ENCODE measurements at places on chromosomes 5 and 9.

DNA sequence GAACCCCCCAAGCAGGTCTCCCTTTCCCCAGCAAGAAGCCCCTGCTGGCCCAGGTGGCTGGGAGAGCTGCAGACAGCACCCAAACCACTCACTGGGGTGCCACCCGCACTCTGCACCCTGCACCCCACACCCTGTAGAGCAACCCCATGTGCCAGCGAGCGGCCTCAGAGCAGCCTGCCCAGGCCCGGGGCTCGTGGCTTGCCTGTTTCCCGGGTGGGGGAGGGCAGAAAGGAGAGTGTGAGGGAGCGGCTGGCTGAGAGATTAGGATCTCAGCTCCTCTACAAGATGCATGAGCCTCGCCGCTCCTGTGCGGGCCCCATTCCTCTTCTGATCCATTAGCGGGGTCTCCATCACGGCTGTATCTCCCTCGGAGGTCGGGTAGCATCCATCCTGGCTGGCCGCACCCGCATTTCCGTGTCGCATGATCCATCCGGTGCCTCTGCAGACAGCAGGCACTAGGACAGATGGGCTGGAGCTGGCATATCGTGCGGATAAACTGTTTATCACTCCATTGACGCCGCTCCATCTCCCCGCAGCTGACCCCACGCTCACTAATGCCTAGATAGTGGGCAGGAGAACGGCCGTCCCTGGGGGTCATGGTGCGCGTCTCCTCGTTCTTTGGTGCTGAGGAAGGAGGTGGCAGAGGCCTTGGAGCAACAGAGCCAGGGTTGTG, 54.4 kb downstream of the MRPL36 start:
- DNase-seq, result no peak

DNA sequence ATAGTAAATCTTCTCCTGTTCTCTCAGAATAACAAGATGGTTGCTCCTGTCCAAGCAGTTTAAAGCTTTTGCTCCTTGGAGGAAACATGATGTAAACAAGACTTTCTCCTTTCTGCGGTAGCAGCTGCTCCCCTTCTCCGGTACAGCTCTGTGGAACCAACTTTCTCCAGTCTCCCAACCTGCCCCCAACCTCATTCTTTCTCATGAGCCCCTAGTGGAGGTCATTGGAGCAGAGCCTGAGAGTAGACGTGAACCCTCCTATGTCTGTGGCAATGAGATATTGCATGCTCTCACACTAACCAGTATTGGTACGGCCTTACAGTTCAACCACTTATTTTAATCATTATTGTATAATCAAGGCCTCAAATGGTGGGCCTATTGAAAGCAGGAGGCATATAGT, 483.8 kb upstream of the CDH10 start:
- no peak for DNase-seq

DNA sequence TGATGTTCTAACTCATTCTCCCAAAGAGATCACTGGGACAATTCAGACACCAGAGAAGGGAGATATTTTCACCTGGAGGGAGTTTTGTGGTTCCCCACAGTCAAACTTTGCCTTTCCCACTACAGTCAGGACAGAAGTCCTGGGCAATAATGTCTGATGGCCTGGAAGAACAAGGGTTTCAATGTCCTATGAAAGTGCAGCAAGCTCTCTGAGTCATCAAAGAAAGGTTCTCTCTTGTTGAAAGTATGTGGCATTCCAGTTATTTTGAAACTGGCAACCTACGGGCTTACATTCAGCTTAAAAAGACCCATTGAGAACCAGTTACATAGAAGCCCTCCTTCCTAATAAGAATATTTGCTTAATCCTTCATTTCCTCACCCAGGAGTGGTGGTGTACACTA, 103.9 kb downstream of the INSYN2B start:
- DNase-seq, result no peak

GRCh38 chr9:122213589-122214413, 15.0 kb downstream of the LHX6 start:
- peak; percentile 72 for DNase-seq

- no peak for DNase-seq
These were observed 57.4 kb downstream of the GOLPH3 start for GRCh38 chr5:32116574-32117313.

DNA sequence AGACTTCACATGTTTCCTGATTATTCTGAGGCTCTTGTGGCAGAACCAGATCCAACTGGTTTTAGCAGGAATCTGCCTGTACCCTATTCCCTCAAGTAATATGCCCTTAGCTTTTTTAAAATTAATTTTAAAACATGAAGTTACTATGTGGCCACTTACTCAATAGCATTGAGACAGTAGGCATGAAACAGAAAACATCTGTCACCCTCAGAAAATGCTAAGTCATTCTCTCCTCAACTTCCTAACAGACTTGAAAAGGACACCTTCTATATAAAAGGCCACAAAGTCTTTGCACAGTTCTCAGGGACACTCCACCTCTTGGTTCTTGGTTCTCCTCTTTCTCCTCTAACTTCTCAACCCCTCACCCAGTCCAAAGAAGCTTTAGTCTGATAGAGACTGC, 277.8 kb downstream of the RAB3C start:
- no peak for DNase-seq

- peak; percentile 47 for DNase-seq
These were observed 531.5 kb downstream of the CSNK1G3 start for GRCh38 chr5:124043456-124043855.

DNA sequence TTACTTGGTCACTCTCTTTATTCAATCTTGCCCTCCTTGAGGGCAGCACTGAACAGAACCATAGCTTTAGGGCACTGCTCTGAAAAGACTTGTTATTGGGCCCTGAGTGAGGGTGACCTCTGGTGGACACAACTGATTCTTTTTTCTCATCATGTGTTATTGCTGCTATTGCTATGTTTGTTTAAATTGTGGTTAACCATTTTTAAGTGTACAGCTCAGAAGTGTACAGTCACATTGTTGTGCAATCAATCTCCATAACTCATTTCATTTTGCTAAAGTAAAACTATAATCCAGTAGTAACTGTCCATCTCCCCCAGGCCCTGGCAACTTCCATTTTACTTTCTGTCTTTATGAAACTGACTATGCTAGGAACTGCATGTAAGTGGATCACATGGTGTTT, 351.1 kb upstream of the RIOK2 start:
- peak; percentile 50 for DNase-seq

All from Kasumi-1 (cell line).